Brain (organoid and tissue), 16 donors: ENCODE measurements at places on chromosomes 5 and 9.

DNA sequence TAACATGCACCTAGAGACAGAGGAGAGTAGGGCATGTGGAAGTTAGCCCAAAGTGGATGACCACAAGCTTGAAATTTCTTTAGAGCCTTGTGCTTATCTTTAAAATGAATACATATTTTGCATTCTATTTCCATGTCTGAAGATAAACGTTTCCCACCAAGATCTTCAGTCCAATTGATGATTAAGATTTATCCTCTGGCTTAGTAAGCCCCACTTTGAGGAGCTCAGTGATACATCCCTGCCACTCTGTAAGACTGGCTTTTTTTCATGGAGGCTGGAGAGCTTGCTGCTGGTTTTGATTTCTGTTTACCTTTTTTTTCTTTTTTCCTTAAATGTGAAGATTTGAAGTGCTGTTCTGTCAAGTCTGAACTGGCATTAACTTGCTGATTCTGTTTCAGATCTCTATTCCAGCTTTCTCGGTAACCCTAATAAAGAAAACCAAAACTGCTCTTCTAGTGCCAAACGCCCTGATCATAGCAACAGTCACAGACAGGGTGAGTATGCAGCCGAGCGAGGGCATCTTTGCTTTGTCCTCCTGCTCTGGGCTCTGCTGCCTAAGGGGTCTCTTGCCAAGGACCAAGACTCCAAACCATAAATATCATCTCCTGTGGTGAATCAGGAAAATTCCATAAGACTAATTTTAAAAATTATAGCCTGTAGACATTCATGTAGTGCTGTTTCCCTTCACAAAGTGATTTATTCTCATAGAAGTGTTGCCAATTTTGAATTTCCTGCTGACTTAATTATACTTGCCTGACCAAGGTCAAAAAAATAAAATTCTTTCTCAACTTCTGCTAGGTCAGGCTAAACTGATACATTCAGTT lies 54.3 kb downstream of the GRAMD2B start:
- DNase-seq, result peak; percentile 36

GRCh38 chr5:114018186-114018585 lies 343.7 kb upstream of the KCNN2 start:
- peak; percentile 86 for DNase-seq

DNA sequence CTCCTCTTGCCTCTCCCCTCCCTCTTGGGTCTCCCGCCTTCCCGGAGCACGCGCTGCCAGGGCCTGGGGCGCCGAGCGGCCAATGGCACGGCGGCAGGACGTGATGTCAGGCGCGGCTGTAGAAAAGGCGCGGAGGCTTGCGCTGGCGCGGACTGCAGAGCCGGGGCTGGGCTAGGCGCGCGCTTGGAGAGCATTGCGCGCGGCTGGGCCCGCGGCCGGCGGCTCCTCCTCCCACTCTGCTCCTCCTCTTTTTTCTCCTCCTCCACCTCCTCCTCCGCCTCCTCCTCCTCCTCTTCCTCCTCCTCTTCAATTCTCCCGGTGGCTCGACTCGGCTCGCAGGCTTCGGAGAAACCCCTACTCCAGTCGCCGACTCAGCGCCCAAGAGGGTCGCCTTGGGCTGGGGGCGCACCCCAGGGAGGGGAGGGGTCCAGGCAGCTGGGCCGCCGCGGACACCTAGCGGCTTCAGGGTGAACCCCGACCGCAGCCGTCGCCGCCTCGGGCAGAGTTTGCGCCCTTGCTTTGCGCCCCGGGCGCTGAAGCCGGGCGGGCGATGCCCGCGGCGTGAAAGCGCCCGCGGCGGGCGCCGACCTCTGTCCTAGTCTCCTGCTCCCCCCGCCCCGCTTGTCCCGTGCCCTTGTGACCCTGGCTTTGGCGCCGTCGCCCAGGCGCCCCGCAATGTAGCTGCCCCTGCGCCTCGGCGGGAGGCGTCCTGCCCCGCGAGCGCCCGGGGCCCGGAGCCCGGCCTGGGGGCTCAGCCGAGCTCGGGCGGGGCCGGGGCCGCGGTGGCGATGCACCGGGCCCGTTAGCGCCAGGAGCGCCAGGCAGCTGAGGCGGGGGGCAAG lies at the start of gene LHX2:
TSS of gene LHX2 (plus strand) at position 309 of the 842 bp plus-strand sequence. CDS start 581 bp downstream, outside the sequence.
- DNase-seq, result peak; percentile 99

GRCh38 chr5:81235287-81236072 lies 2.4 kb downstream of the CKMT2 start:
- DNase-seq, result no peak

- no peak for DNase-seq
These were observed 9.5 kb upstream of the NKD2 start for GRCh38 chr5:999032-999501.

DNA sequence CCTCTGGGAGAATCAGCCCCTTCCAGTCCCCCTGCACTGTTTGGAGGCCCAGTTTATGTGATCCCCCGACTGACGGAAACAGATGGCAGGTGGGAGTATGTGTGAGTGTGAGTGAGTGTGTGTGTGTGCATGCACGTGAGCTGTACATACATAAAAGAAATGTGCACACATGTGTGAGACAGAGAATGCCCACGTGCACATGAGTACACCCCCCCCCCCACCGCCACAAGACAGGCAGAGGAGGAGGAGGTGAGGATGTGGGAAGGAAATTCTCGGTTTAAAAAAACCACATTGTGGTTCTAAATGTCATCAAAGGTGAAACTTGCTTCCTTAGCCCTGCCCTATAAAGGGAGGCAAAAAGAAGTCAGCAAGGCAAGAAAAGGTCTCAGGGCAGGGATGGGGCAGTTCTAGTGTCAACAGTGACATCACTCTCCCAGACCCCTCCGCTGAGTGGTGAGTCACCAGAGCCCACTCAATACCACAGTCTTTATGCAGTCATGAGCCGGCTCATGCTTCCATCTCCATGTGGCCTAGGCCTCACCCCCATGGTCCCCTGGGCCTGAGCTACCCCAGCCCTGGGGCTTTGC lies 79.2 kb upstream of the HSPA9 start:
- DNase-seq, result peak; percentile 44

GRCh38 chr5:22111320-22111719 lies 741.8 kb downstream of the CDH12 start:
- DNase-seq, result no peak

DNA sequence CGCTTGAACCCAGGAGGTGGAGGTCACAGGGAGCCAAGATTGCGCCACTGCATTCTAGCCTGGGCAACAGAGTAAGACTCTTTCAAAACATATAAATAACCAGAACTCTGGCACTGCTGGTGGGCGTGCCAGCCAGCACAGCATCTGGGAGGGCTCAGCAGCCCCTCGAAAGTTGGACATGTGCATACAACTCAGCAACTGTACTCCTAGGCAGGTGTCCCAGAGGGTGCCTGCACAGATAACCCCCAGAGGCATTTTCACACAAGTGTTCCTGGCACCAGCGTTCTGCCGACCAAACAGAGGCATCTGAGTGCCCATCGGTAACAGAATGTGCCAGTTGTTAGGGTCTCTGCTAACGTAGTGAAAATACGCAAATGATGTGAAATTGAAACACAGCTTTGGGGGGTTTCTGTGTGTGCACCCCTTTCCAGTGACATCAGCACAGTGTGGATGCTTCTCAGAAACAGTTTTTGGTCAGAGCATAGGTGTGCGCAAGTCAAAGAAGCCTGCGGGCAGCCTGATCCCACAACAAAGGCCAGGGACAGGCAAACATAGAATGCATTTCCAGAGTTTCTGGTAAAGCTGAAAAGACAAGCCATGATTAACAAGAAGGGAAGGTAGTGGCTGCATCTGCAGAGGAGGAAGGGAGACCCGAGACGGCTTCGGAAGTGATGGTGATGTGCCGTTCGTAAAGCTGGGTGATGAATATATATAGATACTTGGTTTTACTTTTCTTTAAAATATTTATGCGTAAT lies 190.2 kb downstream of the CACNA1B start:
- no peak for DNase-seq

GRCh38 chr5:177546258-177546741 lies 8.1 kb downstream of the FAM193B start:
- DNase-seq, result peak; percentile 26

GRCh38 chr9:92716557-92716956 lies 46.6 kb upstream of the IPPK start:
- DNase-seq, result peak; percentile 61

DNA sequence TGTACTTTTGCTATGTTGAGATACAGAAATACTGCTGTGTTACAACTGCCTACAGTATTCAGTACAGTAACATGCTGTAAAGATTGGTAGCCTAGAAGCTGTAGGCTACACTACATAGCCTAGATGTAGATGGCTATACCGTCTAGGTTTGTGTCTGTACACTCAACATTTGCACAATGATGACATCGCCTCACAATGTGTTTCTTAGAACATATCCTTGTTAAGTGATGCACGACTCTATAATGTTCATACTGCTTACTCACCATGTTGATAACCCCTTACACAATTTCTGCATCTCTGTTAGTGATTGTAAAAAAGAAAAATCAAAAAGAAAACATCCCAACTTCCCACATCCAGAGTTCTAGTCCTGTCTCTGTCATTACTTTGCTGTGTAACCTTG lies 450.0 kb downstream of the CCDC171 start:
- no peak for DNase-seq

GRCh38 chr9:109912082-109912582 lies 132.1 kb downstream of the PALM2AKAP2 start:
- no peak for DNase-seq

GRCh38 chr5:130706696-130707095 lies 458.4 kb downstream of the HINT1 start:
- no peak for DNase-seq

DNA sequence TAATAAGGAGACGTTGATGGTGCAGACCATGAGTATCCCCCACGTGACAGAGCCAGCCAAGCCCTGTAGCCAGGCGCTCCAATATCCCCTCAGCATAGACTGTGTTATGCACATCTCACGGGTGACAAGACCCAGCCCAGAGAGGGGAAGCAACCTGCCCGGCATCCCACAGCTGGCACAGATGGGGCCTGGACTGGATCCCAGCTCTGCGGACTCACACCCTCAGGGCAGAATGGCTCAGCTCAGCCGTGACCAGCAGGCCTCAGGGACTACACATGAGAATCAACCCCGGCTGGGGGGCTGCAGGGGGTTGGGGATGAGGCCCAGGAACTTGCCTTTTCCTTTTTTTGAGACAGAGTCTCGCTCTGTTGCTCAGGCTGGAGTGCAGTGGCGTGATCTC lies 11.7 kb downstream of the FIBCD1 start:
- DNase-seq, result no peak

GRCh38 chr5:152560512-152561137 lies 155.5 kb upstream of the NMUR2 start:
- peak; percentile 73 for DNase-seq

DNA sequence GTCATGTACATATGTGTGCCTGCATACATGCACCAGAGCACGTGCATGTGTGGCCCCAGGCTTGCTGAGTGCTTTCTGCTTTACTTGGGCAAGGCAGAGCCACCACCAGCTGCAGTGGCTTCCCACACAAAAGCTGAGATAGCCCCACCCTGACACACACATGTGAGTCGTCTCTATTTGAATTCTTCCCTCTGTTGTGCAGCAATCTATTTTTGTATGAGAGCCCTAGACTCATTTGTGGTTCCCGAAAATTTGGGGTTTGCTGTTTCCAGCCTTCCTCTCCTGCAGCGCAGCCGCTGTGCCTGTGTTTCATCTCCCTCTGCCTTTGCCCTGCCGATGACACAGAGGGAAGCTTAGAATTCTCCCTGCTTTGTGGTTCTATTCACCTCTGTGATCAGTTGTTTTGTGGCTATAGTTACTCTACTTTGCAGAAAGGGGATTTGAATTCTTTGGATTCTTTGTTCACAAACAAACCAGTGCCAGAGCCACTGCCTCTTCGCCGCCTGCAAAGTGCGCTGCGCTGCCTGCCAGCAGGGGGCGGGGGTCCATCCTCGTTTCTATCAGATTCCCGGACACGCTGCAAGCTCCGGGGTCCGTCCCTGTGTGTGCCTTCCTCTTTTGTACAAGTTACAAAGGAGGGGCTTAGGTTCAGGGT lies 95.8 kb upstream of the DAP start:
- DNase-seq, result peak; percentile 92

DNA sequence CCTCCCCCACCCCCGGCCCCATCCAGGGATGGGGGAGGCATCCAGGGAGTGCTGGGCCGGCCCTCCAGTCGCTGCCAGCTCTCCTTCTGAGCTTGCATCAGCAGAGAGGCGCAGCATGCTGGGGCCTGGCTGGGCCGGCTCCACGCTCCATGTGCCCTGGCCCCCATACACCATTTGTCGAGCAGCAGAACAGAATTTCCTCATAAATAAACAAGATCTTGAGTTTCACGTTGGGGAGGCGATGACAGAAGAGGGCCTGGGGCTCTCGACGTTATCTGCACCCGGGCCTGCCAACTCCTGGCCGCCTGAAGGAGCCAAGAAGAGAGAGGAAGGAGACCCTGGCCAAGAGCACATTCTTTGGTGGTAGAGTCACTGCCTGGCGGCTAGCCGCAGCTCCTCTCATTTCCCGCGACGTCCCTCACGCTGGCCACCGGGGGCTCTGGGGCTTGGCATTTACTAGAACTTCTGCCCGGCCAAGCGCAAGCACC lies 177.0 kb downstream of the FGF18 start:
- no peak for DNase-seq

- DNase-seq, result no peak
These were observed 673.4 kb upstream of the MEF2C start for GRCh38 chr5:89556215-89556913.

GRCh38 chr9:106916466-106917235 lies 53.7 kb downstream of the ZNF462 start:
- no peak for DNase-seq

DNA sequence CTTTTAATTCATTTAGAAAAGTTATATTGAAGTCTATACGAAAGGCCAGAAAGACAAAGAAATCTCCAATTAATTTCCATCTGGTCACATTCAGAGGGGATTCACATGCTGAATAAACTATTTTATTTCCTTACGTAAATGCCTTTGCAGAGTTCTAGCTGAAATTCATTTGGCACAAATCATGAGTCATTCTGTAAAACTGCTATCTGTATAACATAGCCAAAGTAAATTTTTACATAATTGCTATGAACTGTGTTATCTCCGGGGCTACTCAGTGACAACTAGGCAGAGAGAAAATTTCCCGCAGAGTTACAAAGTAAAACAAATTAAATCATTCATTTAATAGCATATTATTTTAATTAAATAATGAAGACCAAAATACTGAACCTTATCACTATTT lies 463.2 kb upstream of the ADAMTS16 start:
- DNase-seq, result no peak

GRCh38 chr5:133952729-133953567 lies 15.5 kb downstream of the C5orf15 start:
- no peak for DNase-seq

DNA sequence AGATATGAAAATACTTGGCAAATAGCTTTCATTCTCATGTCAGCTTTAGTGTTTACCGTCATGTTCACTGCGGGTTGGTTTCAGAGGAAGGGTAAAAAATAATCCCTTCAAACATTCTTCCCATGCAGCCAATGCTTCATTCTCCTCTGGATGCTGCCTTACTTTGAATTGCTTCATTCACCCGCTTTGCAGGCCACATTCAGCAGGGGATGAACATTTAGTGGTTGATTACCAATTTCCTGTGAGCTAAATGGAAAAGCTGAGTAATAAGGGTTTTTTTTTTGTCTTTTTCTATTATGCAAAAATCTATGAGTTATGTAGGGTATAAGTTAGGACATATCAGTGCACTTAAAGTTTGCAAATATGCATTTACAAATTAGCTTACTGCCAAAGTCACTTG lies 96.3 kb upstream of the MEF2C start:
- no peak for DNase-seq
